Activated B cell treated with CpG ODN at 0.5 μM for 24 hours (primary cell): ENCODE measurements at places on chromosomes 1 and 21.

DNA sequence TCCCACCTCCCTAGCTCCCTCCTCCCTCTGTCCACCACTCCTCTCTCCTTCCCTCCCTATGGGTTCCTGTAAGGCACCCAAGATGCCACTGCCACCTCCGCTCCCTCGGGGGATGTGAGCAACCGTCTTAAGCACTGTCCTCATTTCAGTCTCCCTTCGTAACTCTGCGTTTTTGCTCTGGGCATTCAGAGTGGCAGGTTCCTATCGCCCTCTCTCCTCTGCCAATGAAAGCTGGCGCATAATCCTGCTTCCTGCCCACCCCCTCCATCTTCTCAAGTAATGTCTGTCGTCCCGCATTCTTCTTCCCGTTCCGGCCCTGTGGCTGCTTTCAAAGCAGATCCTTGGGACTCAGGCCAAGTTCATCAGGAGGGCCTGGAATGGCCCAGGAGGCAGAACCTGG lies 253.9 kb upstream of the TMEM51 start:
- no peak for DNase-seq

DNA sequence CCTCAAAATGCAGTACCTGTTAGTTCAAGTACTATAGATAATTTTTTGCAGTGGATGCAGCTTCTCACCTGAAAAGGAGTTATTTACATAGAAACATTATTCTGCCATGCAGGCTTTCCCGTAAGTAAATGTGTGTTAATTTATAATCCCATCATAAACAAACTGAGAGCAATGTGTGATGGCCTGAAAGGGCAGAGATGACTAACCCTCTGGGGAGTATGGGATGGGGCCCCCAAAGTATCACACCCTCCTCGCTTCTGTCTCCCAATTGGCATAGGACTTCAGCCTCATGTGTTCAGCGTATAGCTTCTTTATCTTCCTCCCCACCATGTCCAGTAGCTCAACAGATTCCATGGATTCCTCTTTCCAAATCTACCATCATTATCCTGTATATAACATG lies 7.6 kb downstream of the HMGCL start:
- DNase-seq: no peak

- no peak for DNase-seq
Measured at GRCh38 chr1:25356848-25357247, 18.7 kb downstream of the TMEM50A start.

GRCh38 chr1:58072450-58072849 lies 474.1 kb downstream of the OMA1 start:
- DNase-seq: no peak

GRCh38 chr1:172909606-172910326 lies 141.0 kb downstream of the TNFSF18 start:
- no peak for DNase-seq
